ENCODE measurements at places on chromosomes 12 and 14.

- H3K27me3 ChIP-seq = no peaks in the 10 kb centered on the region
- no peaks in the 10 kb centered on the region for H3K4me1 ChIP-seq
- DNase-seq = peak; percentile 58
- no peak overlapping the region for H3K27ac ChIP-seq
- H3K4me3 ChIP-seq = no peak overlapping the region
- no peaks in the 10 kb centered on the region for H3K36me3 ChIP-seq
Measured at GRCh38 chr14:100775351-100775830, 48.7 kb downstream of the DLK1 start.

DNA sequence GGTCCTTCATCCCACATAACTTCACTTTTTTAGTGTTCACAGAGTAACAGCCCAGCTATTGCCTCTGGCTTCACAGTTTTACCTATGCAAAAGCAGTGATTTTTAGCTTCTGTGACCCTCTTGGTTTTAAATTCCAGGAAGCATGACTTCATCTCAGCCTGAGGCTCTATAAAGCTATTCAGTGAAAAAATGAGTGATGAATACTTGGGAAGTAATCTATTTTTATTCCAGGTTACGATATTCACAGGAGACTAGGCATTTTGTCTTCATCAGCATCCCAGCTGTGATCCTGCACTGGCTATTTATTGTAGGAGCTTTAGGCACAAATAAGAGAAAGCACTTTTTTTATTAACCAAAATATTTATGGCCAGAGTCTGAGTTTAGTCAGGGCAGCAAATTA lies 164.8 kb downstream of the SNAPC1 start:
- no peaks in the 10 kb centered on the region for H3K4me1 ChIP-seq
- H3K36me3 ChIP-seq = no peaks in the 10 kb centered on the region
- H3K27ac ChIP-seq = no peak overlapping the region
- DNase-seq = no peak

DNA sequence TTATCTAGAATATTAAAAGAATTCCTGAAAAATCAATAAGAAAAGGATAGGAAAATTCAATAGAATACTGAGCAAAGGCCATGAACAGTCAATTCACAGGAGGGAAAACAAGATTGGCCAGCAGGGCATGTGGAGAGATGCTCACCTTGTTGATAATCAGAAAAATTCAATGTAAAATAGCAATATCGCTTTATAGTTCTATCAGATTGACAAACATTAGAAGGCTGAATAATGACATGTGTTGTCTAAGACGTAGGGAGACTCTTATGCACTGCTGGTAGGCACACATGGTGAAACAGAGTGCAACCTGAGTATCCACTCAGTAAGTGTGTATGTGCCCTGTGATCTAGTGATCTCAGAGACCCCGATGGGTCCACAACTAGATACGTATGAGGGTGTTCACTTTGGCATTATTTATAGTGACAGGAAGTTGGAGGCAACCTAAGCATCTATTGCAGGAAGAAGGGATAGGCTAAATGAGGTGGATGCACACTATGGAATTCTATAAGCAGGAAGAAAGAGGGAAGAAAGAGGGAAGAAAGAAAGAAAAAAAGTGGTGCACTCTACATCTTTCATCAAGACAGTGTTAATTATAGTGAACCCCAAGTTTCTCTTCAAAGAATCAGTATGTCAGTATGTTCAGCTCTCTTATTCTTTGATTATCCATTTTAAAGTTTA lies 3.8 kb upstream of the ANKRD33 start:
- H3K36me3 ChIP-seq = no peaks in the 10 kb centered on the region
- DNase-seq = no peak
- no peak overlapping the region for H3K27ac ChIP-seq
- no peaks in the 10 kb centered on the region for H3K27me3 ChIP-seq
- peaks cover 18% of the 10 kb centered on the region for H3K4me1 ChIP-seq
- H3K4me3 ChIP-seq = no peak overlapping the region

GRCh38 chr14:88255798-88256197 lies 67.3 kb downstream of the KCNK10 start:
- peaks cover 5% of the 10 kb centered on the region for H3K4me1 ChIP-seq
- DNase-seq = no peak
- no peak overlapping the region for H3K27ac ChIP-seq
- no peak overlapping the region for H3K4me3 ChIP-seq
- no peaks in the 10 kb centered on the region for H3K36me3 ChIP-seq
- no peaks in the 10 kb centered on the region for H3K27me3 ChIP-seq

- H3K4me3 ChIP-seq = no peak overlapping the region
- no peak overlapping the region for H3K27ac ChIP-seq
- peaks cover 21% of the 10 kb centered on the region for H3K4me1 ChIP-seq
- no peak for DNase-seq
- H3K27me3 ChIP-seq = no peaks in the 10 kb centered on the region
- H3K36me3 ChIP-seq = no peaks in the 10 kb centered on the region
Measured at GRCh38 chr12:68447797-68448260, 115.7 kb upstream of the MDM1 start.

DNA sequence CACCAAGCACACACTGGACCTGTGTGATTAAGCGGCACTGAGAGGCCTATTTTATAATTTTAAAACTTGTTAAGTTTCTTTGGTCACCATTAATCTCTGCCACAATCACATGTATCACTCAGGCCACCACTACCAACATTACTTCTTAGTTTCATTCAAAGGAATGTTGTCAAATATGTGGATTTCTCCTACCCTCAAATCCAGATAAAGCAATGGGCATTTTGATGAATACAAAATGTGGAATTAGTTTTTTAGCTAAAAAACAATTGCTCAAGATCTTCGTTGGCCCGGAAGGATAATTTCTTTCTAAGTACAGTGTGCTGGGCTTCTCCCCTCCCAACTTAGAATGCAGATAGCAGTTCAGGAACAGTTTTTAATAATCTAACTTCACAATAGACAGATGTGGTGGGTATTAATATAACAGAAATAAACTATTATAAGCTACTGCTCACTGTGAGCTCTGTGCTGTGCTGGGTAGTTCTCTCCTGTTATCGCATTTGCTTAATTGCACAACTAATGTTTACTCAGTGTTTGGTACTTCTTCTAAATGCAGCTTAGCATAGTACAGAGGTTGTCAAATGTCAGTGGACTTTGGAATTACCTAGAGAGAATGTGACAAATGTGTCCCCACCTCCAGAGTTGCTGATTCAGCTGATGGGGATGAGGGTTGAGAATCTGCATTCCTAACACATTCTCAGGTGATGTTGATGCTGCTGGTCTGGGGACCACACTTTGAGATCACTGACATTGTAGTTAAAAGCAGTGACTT lies 266.7 kb upstream of the AMIGO2 start:
- H3K4me1 ChIP-seq = no peaks in the 10 kb centered on the region
- H3K27ac ChIP-seq = no peak overlapping the region
- no peaks in the 10 kb centered on the region for H3K36me3 ChIP-seq

GRCh38 chr14:61555056-61555838 lies 140.1 kb upstream of the HIF1A start:
- no peaks in the 10 kb centered on the region for H3K36me3 ChIP-seq
- H3K27me3 ChIP-seq = no peaks in the 10 kb centered on the region
- DNase-seq = no peak
- H3K4me1 ChIP-seq = peaks cover 45% of the 10 kb centered on the region
- no peak overlapping the region for H3K4me3 ChIP-seq

Data from vagina (tissue), 2 donors.